ENCODE measurements at places on chromosomes 2 and 18.

DNA sequence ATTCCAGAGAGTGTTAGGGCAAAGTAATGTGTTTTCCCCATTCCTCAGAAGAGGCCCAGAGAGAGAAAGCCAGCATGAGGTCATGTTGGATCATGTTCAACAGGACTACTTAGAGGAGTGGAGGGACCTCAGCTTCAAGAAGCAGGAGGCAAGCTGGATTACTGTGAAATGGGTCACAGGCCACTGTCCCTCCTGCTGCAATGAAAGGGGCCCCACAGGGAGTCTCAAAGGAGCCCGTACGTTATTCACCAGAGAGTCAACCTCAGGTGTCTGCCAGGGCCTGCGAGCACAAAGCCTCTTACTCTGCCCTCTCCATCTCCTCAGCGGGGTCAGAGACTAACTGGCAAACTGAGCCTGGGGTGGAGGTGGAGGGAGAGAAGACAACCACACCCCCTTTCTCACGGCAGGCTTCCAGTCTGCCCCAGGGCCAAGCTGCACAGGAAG is 27.2 kb upstream of the ACYP2 start:
- H3K36me3 ChIP-seq, result no peaks in the 10 kb centered on the region
- H3K4me3 ChIP-seq, result no peak overlapping the region
- no peaks in the 10 kb centered on the region for H3K27me3 ChIP-seq
- no peak overlapping the region for H3K27ac ChIP-seq

- no peak overlapping the region for H3K27ac ChIP-seq
- no peaks in the 10 kb centered on the region for H3K4me1 ChIP-seq
- no peaks in the 10 kb centered on the region for H3K27me3 ChIP-seq
- no peak overlapping the region for H3K4me3 ChIP-seq
- DNase-seq, result no peak
Measured at GRCh38 chr2:120641366-120641771, 94.3 kb upstream of the GLI2 start.

GRCh38 chr2:130307850-130308249 is 34.8 kb upstream of the IMP4 start:
- no peaks in the 10 kb centered on the region for H3K27me3 ChIP-seq
- H3K36me3 ChIP-seq, result no peaks in the 10 kb centered on the region
- no peaks in the 10 kb centered on the region for H3K4me1 ChIP-seq

DNA sequence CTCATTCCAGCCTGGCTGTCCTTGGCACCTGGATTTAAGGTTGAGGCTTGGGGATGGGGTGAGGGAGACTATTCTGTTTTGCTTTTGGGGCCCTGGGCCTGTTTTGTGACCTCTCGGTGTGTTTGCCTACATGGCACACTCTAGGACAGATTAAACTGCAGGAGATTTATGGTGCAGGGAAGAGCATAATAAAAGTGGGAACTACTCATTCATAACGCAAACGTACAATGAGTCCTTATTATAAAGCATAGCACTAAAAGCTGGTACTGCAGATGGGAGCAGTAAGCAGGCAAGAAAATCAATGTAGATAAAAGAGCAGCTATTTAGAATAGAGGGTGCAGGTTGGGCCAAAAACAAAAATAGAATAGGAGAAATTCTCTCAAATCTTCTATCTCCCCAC is 238.4 kb downstream of the ACTR3 start:
- H3K4me3 ChIP-seq, result no peak overlapping the region
- H3K27ac ChIP-seq, result no peak overlapping the region
- no peaks in the 10 kb centered on the region for H3K27me3 ChIP-seq
- H3K36me3 ChIP-seq, result no peaks in the 10 kb centered on the region
- H3K4me1 ChIP-seq, result no peaks in the 10 kb centered on the region
- no peak for DNase-seq

DNA sequence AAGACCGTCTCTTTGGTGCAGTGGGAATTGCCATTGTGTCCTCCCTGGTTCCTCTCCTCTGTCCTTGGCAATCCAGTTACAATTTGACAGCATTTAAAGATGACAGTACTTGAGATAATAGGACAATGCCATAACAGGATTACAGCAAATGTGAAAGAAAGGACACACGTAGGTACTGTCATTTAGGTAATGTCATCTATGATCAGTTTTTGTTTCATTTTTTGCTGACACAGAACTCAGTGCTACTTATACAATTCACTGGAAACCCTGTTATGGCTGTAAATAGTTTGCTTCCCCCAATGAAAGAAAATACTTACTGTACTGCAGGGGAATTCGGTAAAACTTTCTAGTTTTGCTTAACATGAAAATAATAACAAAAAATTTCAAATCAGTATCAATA is 65.2 kb downstream of the BCL11A start:
- H3K36me3 ChIP-seq, result no peaks in the 10 kb centered on the region
- H3K4me1 ChIP-seq, result peaks cover 16% of the 10 kb centered on the region
- no peaks in the 10 kb centered on the region for H3K27me3 ChIP-seq
- DNase-seq, result no peak

DNA sequence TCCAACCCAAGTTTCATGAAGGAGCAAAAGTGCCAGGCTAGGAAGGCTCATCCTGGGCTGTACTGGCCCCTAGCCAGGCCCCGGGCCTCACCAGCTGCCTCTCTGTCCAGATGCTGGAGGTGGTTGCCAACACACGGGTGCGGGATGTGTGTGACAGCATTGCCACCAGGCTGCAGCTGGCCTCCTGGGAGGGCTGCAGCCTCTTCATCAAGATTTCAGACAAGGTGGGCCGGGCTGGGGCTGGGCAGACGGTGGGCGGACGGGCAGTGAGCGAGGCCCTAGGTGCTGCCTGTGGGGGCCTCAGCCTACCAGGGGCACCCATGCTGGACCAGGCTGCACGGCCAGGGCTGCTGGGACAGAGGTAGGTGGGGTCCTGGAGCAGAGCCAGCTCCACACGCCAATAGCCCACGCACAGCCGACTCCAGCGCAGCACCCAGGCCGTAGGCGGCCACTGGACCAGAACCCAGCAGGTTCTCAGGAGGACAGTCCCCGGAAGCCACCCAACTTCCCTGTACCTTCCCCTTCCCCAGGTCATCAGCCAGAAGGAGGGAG is 11.8 kb upstream of the GPR17 start:
- H3K4me1 ChIP-seq, result peaks cover 80% of the 10 kb centered on the region
- H3K27me3 ChIP-seq, result no peaks in the 10 kb centered on the region
- no peak for DNase-seq
- no peak overlapping the region for H3K4me3 ChIP-seq
- H3K36me3 ChIP-seq, result no peaks in the 10 kb centered on the region

- H3K4me3 ChIP-seq, result no peak overlapping the region
- H3K4me1 ChIP-seq, result no peaks in the 10 kb centered on the region
- no peaks in the 10 kb centered on the region for H3K36me3 ChIP-seq
- H3K27me3 ChIP-seq, result no peaks in the 10 kb centered on the region
- H3K27ac ChIP-seq, result peak overlapping the region; percentile 25
- DNase-seq, result no peak
Measured at GRCh38 chr2:209525834-209526281, 102.0 kb downstream of the MAP2 start.

- no peak overlapping the region for H3K27ac ChIP-seq
- no peaks in the 10 kb centered on the region for H3K27me3 ChIP-seq
- no peaks in the 10 kb centered on the region for H3K36me3 ChIP-seq
- no peaks in the 10 kb centered on the region for H3K4me1 ChIP-seq
Measured at GRCh38 chr18:66575263-66575662, 28.6 kb downstream of the CDH19 start.

DNA sequence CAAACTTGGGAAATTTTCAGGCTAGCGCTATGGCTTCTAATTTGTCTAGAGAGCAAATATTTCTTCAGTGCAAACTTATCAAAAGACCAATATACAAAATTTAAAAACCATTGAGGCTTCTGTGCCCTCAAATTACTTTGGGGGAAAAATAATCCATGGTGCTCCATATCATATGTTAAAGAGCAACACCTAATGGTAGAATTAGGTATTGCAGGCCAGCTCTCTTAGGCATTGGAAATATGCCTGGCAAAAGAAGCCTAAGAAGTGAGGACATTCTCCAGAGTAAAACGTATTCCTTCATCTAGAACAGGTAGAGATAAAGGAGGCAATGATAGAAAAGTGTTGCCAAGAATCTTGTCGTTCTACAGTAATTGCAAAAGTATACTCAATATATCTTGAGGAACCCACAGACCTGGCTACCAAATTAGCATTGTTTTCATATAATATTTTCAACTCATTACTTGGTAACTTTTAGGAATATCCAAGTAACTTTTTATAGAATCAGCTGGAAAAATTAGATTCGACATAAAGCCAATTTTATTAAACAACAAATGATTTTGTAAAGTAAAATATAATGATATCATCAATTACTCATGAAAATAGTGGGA is 401.1 kb downstream of the BCL11A start:
- H3K4me3 ChIP-seq, result no peak overlapping the region
- H3K36me3 ChIP-seq, result no peaks in the 10 kb centered on the region
- no peak for DNase-seq

DNA sequence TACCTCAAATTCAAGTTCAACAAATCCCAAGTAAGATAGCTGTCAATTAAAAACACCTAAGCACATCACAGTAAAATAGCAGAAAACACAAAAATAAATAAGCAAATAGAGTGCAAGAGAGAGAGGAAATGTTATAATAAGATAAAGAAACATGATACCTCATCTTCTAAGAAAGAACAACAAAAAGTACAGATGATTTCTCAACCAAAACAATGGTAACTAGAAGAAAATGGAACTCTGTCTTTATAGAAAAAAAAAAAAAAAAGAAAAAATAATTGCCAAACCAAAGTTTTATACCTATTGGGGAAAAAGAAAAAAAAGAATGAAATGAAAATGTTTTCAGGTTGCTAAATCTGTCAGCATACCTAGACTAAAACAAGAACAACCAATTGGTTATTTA is 1253.5 kb upstream of the CDH2 start:
- H3K4me1 ChIP-seq, result no peaks in the 10 kb centered on the region
- H3K27ac ChIP-seq, result no peak overlapping the region
- H3K4me3 ChIP-seq, result no peak overlapping the region
- DNase-seq, result no peak

DNA sequence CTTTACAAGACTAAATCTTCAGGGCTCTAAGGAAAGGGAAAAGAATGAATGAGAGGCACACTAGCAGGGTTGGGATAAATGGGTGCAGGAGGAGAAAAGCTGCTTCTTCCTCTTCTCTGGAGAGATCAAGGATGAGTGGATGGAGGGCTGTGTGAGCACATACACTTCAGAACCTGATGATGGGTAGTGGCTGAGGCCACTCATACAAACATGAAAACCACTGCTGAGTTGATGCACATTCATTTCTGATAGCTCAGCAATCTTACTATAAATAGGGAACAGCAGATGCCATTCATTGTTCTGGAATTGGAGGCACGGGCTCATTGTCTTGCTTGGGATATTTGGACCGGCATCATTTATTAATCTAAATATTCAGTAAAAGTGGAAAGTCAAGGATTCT is 152.4 kb upstream of the KCTD1 start:
- no peak for DNase-seq
- H3K27ac ChIP-seq, result no peak overlapping the region
- H3K27me3 ChIP-seq, result no peaks in the 10 kb centered on the region
- no peaks in the 10 kb centered on the region for H3K36me3 ChIP-seq

- no peak overlapping the region for H3K27ac ChIP-seq
- H3K4me1 ChIP-seq, result peaks cover 20% of the 10 kb centered on the region
- H3K36me3 ChIP-seq, result peaks cover 73% of the 10 kb centered on the region
Measured at GRCh38 chr2:201149064-201149820, 33.3 kb downstream of the CFLAR start.

DNA sequence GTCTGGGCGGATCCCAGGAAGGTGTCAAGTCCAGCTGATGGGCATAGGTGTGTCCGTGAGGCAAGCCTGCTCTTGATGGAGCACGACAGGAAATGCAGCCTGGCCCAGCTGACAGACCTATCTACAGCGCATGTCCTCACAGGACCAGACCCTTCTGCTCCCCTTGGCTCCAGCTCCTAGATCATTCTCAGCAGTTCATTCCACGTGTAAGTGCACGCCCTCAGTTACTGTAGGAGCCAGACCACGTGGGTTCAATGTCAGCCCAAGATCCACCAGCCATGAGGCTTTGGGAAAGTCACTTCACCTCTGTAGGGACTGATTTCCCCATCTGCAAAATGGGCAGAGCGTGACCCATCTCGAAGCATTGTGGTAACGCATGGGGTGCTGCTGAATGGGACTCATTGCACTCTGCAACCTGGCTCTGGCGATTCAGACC is 47.8 kb downstream of the TMEM17 start:
- no peak overlapping the region for H3K27ac ChIP-seq
- H3K4me3 ChIP-seq, result no peak overlapping the region
- peak; percentile 6 for DNase-seq
- peaks cover 3% of the 10 kb centered on the region for H3K27me3 ChIP-seq

DNA sequence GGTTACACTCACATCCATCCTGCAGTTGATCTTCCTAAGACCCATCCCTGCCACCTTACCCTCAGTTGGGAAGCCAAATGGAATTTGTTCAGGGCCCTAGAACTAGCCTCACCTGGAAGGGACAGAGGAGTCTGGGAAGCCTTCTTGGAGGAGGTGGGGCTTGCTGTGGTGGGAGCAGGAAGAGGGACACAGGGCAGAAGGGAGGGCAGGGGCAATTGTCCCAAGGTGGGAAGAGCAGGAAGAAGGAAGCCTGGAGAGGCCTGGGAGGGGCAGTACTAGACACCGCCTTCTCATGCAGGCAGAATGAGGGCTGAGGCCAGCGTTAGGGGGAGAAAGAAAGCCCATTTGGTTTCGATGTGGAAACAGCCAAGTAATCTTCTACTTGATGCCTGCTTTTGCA is 34.1 kb upstream of the ASPRV1 start:
- no peak for DNase-seq
- peaks cover 15% of the 10 kb centered on the region for H3K36me3 ChIP-seq

DNA sequence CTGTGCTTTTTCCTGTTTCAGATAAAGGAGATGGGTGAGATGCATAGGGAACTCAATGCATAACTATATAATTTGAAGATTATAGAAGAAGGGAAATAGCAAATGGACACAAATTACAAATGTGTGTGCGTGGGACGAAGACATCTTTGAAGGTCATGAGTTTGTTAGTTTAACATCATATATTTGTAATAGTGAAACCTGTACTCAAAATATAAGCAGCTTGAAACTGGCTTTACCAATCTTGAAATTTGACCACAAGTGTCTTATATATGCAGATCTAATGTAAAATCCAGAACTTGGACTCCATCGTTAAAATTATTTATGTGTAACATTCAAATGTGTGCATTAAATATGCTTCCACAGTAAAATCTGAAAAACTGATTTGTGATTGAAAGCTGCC is 16.4 kb upstream of the MSH2 start:
- no peaks in the 10 kb centered on the region for H3K4me1 ChIP-seq
- no peak overlapping the region for H3K4me3 ChIP-seq
- no peak overlapping the region for H3K27ac ChIP-seq
- no peaks in the 10 kb centered on the region for H3K36me3 ChIP-seq
- no peaks in the 10 kb centered on the region for H3K27me3 ChIP-seq

DNA sequence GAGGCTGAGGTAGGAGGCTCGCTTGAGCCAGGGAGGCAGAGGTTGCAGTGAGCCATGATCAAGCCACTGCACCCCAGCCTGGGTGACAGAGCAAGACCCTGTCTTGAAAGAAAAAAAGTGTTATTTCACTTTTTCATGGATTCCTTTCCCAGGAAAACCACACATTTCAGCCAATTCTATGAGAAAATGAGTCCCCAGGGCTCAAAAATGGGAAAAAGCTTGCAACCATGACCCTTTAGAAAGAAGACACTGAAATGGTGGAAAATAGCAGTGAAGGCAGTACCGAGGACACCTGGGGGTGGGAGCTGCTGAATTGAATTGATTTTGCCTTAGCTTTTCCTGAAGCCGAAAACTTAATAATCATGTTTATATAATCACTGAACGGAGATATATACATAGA is 284.2 kb upstream of the HDAC4 start:
- H3K27me3 ChIP-seq, result peaks cover 7% of the 10 kb centered on the region
- no peak overlapping the region for H3K4me3 ChIP-seq
- no peak for DNase-seq
- no peaks in the 10 kb centered on the region for H3K4me1 ChIP-seq
- H3K27ac ChIP-seq, result no peak overlapping the region
- no peaks in the 10 kb centered on the region for H3K36me3 ChIP-seq
